ENCODE measurements at places on chromosomes 11 and 22.

DNA sequence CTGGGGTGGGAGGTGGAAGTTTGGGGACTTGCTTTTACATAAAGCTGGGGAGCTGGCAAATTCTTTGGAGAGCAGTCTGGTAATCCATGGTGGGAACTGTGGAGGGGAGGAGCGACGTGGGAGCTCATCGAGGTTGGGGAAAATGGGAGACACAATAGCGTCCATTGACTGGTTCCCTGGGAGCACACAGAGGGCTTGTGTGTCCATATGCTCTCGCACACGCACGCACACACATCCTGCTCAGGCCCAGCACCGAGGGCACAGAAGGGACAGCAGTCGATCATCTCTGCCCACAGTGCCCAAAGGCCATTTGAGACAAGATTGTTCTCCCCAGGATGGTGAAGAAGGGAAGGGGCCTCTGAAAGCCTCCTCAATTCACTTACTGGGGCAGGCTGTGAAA, 53.7 kb downstream of the FBXO7 start:
- DNase-seq, result no peak

- no peak for DNase-seq
Measured at GRCh38 chr11:132171031-132171430, 800.6 kb downstream of the NTM start.

GRCh38 chr11:12223771-12224536, 113.6 kb downstream of the MICAL2 start:
- DNase-seq, result peak; percentile 56

DNA sequence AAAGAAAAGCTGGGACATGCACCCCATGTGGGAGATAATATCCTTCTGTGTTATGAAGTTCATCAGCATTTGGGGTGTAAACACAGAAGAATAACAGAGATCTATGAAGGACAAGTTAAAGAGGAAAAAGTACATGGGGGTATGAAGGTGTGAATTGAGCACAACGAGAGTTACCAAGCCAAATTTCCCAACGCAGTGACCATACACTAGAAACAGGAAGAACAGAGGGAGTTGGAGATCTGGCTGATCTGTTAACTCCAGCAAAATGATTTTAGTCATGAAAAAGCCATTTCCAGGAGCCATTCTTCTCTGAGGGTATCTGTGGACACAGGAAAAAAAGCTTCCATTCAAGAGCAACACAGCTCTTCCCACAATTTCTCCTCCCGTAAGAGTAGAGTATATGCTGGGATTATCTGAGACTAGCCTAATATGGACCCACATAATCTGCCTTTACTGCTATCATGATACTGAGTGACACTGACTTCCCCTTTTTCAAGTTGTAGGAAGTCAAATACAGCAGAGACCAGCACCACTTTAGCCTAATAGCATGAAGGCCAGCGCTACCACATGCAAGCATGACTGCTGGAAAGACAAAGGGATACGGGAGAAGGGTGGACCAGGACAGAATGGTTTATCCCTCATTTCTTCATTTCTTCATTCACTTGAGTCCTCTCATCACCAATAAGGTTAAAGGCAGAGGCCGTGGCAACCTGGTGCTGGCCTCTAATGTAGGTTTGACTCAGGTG, 19.6 kb upstream of the OR8D2 start:
- no peak for DNase-seq

DNA sequence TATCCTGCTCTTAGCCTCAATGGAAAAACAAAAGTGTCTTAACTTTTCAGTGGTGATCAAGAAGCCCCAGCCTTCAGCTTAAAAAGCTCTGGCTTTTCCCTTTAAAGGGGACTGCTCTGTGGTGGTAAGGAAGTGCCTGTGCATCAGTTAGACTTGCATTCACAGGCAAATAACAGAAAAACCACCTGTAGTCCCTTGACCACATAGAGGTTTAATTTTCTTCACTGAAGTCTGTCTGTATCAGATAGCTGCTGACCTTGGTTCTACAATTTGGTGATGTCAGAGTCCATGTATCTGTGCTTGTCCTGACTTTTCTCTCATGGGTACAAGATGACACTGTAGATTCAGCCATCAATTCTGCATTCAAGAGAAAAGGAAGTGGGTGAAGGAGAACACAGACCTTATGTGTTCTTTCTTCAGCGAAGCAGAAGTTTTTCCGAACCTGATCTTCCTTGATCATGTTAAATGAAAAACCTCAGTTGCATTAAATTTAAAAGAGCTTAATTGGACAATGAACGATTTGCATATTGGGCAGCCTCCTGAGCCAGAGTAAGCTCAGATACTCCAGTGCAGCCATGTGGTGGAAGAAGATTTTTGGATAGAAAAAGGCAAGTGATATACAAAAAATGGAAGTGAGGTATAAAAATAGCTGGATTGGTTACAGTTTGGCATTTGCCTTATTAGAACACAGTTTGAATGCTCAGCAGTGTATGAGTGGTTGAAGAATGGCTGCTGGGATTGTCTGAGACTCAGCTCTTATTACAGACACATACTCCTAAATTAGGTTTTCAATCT, 43.2 kb upstream of the RDX start:
- no peak for DNase-seq

- DNase-seq, result no peak
Measured at GRCh38 chr11:7844986-7845385, 48.2 kb upstream of the OR5P2 start.

GRCh38 chr11:107501713-107502112, 44.1 kb upstream of the CWF19L2 start:
- no peak for DNase-seq

GRCh38 chr11:60485987-60486386, 6.6 kb upstream of the MS4A12 start:
- DNase-seq, result peak; percentile 31

DNA sequence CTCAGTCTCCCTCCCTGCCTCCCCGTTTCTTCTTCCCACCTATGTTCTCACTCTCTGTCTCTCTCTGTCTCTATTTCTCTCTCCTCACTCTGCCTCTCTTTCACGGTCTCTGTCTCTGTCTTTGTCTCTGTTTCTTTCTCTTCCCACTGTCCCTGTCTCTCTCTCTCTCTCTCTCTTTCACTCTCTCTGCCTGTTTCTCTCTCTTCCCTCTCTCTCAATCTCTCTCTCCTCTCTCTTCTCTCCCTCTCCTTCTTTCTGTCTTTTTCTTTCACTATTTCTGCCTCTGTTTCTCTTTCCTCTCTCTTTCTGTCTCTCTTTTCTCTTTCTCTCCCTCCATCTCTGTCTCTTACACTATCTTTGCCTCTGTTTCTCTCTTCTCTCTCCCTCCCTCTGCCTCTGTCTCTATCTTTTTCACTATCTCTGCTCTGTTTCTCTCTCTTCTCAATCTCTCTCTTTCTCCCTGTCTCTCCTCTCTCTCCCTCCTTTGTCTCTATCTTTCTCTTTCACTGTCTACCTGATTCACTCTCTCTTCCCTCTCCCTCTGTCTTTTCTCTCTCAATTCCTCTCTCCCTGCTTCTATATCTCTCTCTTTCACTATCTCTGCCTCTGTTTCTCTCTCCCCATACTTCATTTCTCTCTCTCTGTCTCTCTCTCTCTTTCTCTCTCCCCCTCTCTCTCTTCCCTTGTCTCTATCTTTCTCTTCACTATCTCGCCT, 5.4 kb downstream of the APLNR start:
- DNase-seq, result no peak
